ENCODE measurements at places on chromosomes 11 and 22.

DNA sequence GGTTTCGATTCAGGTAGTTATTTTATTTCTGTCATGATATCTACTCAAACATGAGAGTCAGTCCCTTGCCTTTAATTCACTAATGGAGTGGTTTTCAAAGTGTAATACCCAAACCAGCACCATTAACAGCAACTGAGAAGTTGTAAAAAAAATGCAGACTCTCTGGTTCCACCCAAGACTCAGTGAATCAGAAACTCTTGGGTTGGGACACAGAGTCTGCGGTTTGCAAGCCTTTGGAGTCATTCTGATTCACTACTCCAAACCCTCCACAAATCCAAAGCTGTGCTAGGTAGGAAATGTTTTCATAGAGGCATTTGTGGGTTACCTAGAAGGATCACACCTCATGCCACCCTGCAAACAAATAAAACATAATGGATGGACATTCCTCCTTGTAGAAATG, 340.1 kb downstream of the NTM start:
- no peak for DNase-seq

GRCh38 chr11:34204396-34205279, 99.2 kb downstream of the NAT10 start:
- no peak for DNase-seq

DNA sequence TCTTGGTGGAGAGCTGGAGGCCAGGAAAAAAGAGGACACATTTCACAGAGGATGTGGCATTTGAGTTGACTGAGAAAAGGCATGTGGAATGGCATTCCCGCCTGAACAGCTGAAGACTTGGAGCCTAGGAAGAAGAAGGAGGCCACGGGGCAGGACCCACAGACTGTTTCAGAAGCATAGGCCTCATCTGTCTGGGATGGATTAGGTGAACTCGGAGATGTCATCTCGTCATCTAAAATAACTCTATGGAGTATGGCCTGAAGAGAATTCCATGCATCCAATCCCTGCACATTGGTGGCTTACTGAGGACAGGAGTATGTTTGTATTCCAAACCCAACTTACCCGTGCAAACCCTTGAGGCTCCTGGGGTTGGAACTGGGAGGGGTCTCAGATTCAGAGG, 16.4 kb downstream of the SPATA19 start:
- no peak for DNase-seq

- DNase-seq, result no peak
Observed at GRCh38 chr11:42778193-42778592, 533.6 kb upstream of the API5 start.

DNA sequence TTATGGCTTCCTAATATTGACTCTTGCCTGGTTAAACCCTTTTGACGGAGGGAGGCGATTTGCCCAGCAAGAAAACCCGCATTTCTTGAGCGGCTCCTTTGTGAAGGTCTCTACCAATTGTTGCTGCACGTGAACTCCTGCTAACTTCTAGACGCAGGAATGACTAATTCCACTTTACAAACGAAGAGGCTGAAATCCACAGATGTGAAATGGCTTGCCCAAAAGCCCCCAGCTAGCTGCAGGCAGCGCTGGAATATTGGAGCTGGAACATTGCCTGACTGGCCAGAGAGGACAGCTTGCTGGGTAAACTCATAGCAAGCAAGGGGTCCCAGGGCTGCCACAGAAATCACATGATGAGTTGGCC, 542 bp downstream of the GCAT start:
- DNase-seq, result no peak

- DNase-seq, result no peak
Observed at GRCh38 chr11:67456068-67456705, 1.0 kb downstream of the CABP4 start.

- DNase-seq, result no peak
Observed at GRCh38 chr11:128924510-128925249, 18.0 kb downstream of the TP53AIP1 start.

GRCh38 chr11:63920939-63921417, 4.0 kb upstream of the RCOR2 start:
- DNase-seq, result peak; percentile 33

- DNase-seq, result no peak
Observed at GRCh38 chr22:37910890-37911672, 5.0 kb downstream of the MICALL1 start.

- no peak for DNase-seq
Observed at GRCh38 chr22:42970029-42970428, 44.9 kb downstream of the PACSIN2 start.

GRCh38 chr11:129743112-129743815, 72.4 kb upstream of the TMEM45B start:
- DNase-seq, result no peak

DNA sequence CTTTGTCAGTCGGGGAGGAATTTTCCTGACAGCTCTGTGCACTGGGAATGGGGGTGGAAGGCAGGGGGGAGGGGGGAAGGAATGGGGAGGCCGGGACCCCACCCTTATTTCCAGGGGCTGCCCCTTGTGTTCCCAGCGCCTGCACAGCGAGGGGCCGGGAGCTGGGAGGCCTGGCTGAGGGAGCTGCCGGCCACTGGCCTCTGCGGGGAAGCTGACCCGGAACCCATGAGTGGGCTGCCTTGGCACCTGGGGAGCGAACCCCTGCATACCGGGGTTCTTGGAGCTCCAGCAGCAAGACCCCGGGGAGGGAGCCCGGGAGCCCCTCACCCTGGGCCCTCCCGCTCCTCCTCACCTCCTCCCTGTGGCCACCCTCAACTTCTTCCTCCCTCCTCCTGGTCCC, 3.5 kb downstream of the H19 start:
- no peak for DNase-seq

DNA sequence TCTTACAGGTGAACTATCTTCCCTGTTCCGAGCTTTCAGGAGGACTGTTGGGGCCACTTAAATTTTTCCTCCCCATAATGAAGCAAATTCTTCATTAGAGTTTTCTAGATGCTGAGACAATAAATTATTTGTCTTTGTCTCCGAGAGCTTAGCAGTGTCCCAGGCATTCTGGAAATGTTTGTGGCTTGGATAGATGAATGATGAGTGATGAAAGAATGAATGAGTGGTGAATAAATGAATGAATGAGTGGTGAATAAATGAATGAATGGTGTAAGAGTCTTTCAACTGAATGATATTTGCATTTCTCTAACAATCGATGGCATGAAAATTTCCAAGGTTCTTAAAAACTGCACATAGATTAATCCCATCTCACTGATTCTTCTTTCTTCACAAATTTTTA, 52.8 kb downstream of the AHNAK start:
- DNase-seq, result no peak

GRCh38 chr11:14953904-14954303, 18.2 kb downstream of the CALCA start:
- no peak for DNase-seq

GRCh38 chr22:28630177-28630574, 49.5 kb downstream of the TTC28 start:
- no peak for DNase-seq

DNA sequence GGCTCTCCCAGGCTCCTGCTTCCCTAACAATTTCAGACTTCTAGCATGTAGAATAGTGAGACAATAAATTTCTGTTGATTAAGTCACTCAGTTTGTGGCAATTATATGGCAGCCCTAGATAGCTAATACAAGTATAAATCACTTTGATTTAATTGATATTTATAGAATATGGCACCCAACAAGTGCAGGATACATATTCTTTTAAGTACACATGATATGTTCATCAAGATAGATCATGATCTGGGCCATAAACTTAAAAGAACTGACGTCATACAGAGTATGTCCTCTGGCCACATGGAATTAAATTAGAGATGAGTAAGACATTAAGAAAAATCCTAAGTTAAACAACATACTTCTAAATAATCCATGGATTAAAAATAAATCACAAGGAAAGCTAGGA, 67.5 kb upstream of the AMOTL1 start:
- no peak for DNase-seq

- no peak for DNase-seq
Observed at GRCh38 chr11:12048936-12049790, 40.7 kb upstream of the DKK3 start.

DNA sequence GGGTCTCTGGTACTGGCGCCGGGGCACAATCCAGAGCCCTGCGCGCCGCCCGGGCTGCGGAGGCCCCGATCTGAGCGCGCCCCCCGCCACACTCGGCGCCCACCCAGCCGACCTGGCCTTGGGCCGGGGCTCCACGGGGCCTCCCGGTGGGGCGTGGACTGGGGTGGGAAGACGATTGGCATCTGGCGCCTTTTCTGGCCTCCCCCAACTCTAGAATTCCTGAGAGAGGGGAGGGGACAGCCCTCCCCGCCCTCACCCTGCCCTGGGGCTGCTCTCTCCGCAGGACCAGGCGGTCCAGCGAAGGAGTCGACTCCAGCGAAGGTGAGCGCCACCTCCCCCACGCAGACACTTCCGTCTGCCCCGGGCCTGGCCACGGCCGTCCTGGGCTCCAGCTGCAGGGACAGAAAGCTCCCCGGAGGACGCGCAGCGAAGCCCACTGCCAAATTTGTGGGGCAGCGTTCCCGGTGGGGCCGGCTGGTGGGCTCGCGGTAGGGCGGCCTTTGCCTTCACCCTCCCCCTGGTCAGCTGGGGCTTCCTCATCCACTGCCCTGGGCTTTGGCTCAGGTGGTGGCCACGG, 593 bp downstream of the SSH3 start:
- DNase-seq, result no peak

DNA sequence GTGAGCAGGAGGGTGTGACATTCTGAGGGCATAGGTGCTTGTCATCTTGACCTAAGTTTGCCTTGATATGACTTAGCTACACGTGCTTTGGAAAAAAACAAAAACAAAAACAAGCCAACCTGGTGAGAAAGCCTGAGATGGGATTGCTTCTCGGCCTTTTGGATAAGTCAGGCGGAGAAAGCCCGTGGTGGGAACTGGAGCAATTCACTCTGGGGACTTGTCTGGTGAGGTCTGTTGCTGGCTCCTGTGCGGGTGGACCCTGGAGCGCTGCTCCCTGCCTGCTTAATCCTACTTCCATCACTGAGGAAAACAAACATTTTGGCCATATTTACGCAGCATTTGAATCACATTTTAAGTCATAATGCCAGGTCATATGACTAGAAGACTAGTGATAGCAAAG, 100.3 kb downstream of the SNX19 start:
- DNase-seq, result no peak

- DNase-seq, result no peak
Observed at GRCh38 chr22:48579043-48579927, 1248.4 kb downstream of the BRD1 start.

GRCh38 chr22:29798318-29798717, 31.1 kb downstream of the UQCR10 start:
- DNase-seq, result no peak

- DNase-seq, result no peak
Observed at GRCh38 chr11:1481483-1481825, 5.1 kb downstream of the MOB2 start.

DNA sequence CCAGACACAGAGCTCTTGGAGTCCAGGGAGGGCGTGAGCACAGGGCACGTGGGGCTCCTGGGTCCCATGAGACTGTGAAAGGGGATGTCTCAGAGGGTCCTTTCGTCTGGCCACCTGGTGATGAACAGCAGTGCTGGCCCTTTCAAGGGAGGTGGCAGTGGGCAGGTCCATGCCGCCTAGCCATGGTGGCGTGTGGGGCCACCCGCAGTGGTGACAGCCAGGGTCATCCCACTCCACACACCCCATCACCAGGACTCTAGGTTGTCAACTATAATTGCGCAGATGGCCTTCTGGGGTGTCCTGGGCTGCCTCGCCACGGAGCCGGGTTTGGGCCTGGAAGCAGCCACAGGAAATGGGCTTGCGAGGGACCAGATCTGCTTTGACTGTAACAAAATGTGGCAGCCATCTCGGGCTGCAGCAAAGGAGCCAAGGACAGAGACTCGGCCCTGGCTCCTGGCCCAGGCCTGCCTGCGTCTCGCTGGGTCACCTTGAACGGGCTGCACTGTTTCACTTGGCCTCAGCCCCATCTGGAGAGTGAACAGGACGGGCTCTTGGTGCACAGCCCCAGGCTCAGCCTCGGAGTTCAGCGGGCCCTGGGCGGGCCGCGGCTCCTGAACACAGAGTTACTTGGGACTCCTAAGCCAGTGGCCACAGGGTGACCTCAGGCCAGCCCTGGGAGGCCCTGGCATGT, 1350.5 kb downstream of the BRD1 start:
- no peak for DNase-seq

DNA sequence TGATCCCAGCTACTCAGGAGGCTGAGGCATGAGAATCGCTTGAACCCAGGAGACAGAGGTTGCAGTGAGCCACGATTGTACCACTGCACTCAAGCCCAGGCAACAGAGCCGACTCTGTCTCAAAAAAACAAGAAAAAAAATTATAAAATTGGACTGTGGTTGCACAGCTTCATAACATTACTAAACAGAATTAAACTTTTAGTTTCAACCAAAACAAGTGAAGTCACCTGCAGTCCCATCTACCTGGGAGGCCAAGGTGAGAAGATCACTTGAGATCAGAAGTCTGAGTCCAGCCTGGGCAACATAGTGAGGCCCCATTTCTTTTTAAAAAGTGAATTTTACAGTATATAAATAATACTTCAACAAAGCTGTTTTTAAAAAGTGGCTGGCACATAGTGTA, 47.8 kb upstream of the CD5 start:
- peak; percentile 41 for DNase-seq

DNA sequence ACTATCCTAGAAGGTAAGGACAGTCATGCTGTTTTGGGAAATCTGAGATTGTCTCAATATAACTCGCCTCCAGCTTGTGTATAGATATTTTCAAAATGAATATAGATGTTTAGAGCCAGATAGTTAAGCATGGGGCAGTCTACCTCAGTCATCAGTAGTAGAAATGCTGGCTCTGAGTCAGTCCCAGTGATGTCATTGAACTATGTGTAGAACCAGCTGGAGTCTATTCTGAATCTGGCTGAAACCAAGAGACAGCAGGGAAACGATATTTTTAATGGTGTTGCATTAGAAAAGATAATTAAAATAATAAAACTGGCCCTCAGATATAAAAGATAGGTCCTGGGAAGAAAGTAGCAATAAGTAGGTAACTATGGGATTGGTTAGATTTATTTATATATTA, 25.9 kb downstream of the PIWIL4 start:
- DNase-seq, result no peak

DNA sequence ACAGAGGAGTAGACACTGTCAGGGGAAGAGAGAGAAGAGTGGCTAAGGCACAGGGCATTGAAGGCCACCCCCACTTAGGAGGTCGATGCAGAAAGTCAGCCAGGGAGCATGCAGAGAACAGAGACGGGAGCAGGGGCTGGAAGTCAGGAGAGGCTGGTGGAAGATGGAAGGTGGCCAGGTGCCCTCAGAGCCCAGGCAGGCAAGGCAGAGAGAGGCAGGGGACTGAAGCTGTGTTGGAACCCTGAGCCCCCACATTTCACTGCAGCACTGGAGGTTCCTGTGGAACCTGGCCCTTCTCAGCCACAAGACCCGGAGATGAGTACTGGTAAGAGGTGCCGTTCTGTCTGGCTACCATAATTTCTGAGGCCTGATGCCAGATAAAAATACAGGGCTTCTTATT, 238.3 kb upstream of the NCAM1 start:
- DNase-seq, result no peak

Data from activated CD4-positive, alpha-beta T cell treated with anti-CD3 and anti-CD28 coated beads, Interleukin-2, Interleukin-6, amounts not matched to agents 100 ng/mL and 50 ng/mL, durations not matched to agents 16 hours and 8 hours (primary cell).